Daoy (cell line): ENCODE measurements at places on chromosomes 12 and 14.

- DNase-seq, result no peak
Measured at GRCh38 chr12:100674036-100674888, 100.8 kb downstream of the GAS2L3 start.

DNA sequence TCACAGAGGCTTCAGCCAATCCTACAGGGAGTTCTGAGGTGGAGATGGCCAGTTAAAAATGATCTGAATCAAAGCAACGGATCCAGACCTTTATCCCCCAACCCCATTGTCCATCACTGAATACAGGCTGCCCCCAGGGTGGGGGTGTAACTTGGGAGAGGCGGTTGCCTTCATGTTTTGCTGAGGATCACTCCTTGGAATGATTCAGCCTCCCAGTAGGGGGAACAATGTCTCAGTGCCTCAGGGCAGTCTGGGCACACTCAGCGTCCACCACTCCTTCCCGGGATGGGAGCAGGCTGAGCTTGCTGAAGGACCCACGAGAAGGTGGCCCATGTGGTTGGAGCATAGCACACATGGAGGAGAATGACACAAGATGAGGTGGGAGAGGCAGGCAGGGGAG lies 60.2 kb downstream of the RFX4 start:
- peak; percentile 41 for DNase-seq

DNA sequence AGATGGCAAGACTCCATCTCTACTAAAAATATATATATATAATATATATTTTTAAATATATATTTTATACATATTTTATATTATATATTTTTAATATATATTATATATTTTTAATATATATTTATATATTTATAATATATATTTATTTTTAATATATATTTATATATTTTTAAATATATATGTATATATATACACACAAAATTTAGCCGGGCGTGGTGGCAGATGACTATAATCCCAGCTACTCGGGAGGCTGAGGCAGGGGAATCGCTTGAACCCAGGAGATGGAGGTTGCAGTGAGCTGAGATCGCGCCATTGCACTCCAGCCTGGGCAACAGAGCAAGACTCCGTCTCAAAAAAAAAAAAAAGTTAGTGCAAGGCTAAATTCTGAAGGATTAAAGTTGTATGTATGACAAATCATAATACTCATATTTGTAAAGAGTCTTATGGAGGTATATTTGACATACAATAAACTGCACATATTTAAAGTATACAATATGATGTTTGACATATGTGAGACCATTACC lies 7.7 kb upstream of the TDG start:
- DNase-seq, result no peak

DNA sequence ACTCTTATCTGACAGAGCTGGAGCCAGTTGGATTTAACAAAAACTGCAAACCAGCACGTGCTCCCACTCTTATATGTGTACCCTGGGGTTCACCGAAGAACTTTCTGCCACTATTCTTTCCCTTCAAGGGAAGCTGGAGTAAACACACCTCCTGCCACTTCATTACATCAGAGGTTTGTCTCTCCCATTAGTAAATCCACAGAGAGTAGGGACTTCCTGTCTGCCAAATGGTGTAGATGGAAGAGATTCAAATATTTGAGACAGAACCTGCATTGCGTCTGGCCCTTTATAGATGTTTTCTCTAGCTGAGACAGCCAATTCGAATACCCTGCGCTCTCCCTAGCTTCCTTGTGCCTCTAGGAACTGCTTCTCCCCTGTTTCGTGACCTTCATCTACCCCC lies 29.1 kb upstream of the AEBP2 start:
- no peak for DNase-seq

GRCh38 chr12:52369211-52369610 lies 1.9 kb upstream of the KRT85 start:
- no peak for DNase-seq

- no peak for DNase-seq
Measured at GRCh38 chr12:2540535-2540941, 254.2 kb upstream of the FKBP4 start.

DNA sequence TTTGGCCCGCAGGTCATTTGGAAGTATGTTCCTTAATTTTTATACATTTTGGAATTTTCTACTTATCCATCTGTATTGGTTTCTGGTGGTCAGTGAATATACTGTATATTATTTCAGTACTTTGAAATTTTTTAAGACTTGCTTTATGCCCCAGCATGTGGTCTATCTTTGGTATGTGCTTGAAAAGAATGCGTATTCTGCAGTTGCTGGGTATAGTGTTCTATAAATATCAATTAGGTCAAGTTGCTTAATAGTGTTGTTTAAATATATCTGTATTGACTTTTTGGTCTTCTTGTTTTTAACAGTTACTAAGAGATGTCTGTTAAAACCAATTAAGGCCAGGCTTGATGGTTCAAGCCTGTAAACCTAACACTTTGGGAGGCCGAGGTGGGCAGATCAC lies 21.7 kb upstream of the SIX1 start:
- DNase-seq, result no peak

- no peak for DNase-seq
Measured at GRCh38 chr12:97530245-97530644, 67.6 kb downstream of the RMST start.

- DNase-seq, result no peak
Measured at GRCh38 chr12:81465191-81465590, 294.0 kb downstream of the PPFIA2 start.

- peak; percentile 64 for DNase-seq
Measured at GRCh38 chr12:88308825-88309224, 166.7 kb downstream of the TMTC3 start.

DNA sequence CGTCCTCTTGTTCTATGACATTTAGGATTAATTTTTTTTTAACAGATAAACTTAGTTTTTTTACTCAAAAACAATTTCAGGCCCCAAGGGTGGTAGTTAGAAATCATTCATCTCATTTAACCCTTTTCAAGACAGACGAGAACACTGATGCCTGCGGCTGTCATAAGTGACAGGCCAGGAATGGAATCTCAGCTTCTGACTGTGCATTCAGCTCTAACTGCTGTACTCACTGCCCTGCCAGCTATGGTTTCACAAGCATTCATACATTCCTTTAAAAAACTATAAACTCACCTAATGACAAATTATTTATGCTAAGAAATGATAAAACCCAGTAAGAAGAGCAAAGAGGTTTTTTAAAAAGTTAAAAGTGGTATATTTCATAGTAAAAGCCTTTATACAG lies 8.8 kb downstream of the DENND5B start:
- peak; percentile 26 for DNase-seq
